ENCODE measurements at places on chromosomes 7 and 10. TPM values are rescaled to one million over a fixed set of nuclear protein-coding genes. Genes with fewer than 3 reads are reported as not detected.

The GNAT3 gene
- not detected for total RNA-seq

The IFIT3 gene
- 5.4 TPM for total RNA-seq

The PSD gene
- total RNA-seq = 1.3 TPM

The ABCB1 gene
- not detected for total RNA-seq

The GJD4 gene
- not detected for total RNA-seq

- no peak for DNase-seq
These were observed 34.4 kb upstream of the OTUD1 start for GRCh38 chr10:23404461-23404980.

- DNase-seq = no peak
These were observed 31.1 kb downstream of the JAZF1 start for GRCh38 chr7:28149291-28150101.

GRCh38 chr10:89129911-89130310, 77.2 kb downstream of the CH25H start:
- peak; percentile 72 for DNase-seq

DNA sequence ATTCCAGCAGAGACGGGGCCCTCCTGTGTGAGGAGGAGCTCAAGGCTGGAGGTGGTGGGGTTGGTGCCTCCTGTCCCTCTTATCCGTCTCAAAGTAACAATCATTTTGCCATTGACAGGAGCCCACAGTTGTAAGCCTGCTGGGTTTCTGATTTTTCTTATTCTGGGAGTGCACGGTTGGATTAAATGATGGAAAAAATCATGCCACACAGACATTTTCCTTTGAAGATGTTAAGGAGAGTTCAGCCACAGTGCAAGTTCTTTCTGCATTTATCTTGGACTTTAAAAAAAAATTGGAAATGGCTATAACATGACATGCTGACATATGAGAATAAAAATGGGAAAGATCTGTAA, 8.4 kb upstream of the LYZL1 start:
- DNase-seq = no peak

- DNase-seq = no peak
These were observed 1175.3 kb downstream of the GATA3 start for GRCh38 chr10:9229702-9230244.

GRCh38 chr10:122132882-122133565, 138.1 kb upstream of the BTBD16 start:
- DNase-seq = no peak

- DNase-seq = no peak
These were observed 120.9 kb upstream of the ZNF438 start for GRCh38 chr10:31152421-31153135.

- no peak for DNase-seq
These were observed 3.3 kb downstream of the REPIN1 start for GRCh38 chr7:150371996-150372270.

GRCh38 chr7:28879105-28879504, 79.0 kb downstream of the TRIL start:
- no peak for DNase-seq

DNA sequence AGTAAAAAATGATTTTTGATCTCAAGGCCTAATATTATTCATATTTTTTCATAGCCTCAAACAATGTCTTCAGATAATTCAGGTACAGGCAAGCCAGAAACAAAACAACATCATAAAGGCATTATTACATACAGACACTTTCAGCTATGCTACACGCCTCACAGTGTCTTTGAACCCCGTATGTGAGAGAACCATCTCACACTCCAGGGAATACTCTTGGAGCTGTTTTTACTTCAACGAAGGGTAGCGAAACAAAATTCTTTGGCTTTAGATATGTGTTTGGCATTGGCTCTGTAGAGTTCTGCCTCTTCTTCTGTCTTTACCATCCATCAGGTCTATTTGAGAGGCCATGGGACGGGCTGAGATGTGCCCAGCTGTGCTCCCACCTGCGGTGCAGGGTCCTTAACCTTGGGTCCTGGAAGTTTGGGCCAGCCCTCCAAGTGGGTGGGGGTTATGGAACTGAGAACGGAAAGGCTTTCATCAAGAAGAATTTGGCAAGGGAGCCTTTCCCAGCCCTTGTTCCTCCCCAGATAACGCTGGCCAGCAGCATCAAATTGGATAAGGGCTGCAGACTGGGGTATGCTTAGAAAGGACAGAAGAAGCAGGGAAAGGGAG, 276.9 kb downstream of the TCF7L2 start:
- no peak for DNase-seq

GRCh38 chr7:70072220-70072619, 473.9 kb downstream of the AUTS2 start:
- DNase-seq = no peak
